ENCODE measurements at places on chromosomes 16 and 17.
A peak's percentile ranks its signal among the peaks of the same experiment; 100 is the strongest.

- no peak for DNase-seq
Observed at GRCh38 chr17:3641717-3642486, 5.3 kb downstream of the CTNS start.

DNA sequence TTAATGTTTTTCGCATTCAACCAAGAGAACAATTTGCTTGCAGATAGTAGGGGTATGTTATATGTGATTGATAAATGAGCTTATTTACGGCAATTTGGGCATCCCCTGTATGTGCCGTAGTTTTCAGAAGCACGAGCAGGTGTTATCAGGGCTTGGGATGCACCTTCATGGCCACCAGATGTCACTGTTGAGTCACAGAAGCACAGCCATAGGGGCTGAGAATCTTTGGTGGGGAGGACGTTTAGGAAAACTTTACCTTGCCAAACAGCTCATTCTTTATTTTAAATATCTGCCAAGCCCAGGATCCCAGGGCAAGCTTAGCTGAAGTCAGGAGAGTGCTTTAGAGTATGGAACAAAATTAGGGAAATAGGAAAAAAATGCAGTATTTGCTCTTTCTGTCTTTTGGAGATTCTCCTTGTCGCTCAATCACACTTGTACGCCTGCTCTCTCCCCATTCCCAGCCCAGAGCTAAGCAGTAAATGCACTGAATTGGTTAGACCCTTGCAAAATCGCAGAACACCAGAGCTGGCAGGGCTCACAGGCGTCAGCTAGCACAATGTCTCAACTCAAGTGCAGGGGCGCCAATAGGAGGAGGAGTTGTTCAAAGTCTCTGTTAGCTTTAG lies 93.6 kb upstream of the MPHOSPH6 start:
- DNase-seq = peak; percentile 52

- DNase-seq = no peak
Observed at GRCh38 chr16:73572135-73572828, 524.4 kb upstream of the ZFHX3 start.

DNA sequence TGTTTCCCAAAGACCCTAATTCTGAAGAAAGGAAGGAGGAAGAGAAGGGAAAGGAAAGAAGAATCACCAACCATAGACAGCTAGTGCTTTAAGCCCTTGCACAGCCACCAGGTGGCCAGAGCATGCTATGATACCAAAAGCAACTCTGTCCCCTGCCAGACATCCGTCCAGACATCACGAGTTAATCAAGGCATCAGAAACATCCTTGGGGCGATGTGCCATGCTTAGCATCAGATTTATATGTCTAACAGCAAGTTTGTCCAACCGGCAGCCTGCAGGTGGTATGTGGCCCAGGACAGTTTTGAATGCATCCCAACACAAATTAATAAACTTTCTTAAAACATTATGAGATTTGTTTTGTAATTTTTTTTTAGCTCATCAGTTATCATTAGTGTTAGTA lies 2.9 kb upstream of the CRYBA1 start:
- no peak for DNase-seq

- no peak for DNase-seq
Observed at GRCh38 chr16:12612598-12613101, 191.0 kb downstream of the CPPED1 start.

DNA sequence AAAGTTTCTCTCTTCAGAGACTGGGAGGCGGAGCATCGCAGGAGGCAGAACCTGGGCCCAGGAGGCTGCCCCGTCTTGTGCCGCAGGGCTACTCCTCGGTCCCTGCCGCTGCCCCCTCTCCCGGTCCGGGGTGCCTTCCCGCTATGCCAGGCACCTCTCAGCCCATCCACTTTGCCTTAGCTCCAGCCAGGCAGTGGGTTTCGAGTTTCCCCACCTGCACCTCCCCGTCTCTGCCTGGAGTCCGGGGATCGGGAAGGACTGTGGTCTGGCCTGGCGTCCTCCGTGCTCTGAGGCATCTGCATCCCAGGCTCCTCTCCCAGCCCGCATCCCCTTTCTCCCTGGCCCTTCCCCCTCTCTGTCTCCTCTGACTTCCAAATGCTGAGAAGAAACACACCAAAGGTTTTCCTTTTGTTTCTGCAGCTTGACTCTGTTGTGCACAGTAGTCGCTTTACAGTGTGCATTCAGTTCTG lies 26.8 kb upstream of the PIK3R6 start:
- no peak for DNase-seq

- no peak for DNase-seq
Observed at GRCh38 chr17:82900741-82901140, 60.9 kb upstream of the ZNF750 start.

DNA sequence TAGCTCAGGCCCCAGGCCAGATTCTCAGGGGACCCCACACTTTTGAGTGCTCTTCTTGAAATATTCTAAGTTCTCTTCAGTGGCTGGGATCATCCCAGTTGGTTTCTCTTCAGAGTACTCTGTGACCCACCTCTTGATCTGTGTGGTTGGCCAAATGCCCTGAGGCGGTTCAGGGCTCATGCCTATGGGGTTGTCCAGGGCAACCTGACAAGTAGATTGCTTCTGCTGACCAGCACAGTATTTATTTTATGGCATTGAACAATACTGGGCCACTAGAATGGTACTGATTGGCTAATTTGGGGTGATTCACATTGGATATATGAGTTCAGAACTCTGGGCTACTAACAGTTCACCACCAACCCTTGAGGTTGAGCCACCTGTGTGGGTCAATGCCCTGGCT lies 7.4 kb upstream of the GOSR2 start:
- no peak for DNase-seq

DNA sequence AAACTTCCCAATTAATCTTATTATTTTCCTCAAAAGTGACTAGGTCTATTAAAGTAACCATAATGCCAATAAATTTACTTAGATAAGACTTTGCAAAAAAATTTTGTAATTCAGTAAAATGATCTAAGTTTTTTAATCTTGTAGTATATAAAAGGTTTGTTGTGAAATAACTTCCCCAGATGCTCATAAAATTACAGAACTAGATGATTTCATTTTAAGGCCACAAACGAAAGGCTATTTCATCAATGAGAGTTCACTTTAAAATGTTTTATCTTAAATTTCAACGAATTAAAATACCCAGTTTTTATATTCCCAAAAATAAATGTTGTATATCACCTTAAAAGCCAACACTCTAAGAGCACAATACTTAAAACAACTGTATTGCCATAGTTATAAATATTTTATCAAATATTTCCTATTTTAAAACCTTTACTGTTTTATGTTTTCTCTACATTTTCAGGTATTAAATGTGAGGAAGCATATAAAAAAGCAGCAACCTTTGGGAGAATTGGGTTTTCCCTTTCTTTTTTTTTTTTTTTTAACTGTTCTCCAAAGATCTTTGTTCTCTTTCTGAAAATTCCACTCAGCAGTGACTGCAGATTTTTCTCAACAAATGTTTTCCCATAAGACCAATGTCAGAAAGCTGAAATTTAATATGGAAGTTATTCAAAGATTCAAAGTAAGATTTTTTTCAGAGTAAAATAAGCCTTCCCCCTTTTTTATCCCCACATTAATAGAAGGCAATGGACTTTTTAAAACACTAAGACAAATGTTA lies 169.9 kb downstream of the CYB561 start:
- DNase-seq = no peak

DNA sequence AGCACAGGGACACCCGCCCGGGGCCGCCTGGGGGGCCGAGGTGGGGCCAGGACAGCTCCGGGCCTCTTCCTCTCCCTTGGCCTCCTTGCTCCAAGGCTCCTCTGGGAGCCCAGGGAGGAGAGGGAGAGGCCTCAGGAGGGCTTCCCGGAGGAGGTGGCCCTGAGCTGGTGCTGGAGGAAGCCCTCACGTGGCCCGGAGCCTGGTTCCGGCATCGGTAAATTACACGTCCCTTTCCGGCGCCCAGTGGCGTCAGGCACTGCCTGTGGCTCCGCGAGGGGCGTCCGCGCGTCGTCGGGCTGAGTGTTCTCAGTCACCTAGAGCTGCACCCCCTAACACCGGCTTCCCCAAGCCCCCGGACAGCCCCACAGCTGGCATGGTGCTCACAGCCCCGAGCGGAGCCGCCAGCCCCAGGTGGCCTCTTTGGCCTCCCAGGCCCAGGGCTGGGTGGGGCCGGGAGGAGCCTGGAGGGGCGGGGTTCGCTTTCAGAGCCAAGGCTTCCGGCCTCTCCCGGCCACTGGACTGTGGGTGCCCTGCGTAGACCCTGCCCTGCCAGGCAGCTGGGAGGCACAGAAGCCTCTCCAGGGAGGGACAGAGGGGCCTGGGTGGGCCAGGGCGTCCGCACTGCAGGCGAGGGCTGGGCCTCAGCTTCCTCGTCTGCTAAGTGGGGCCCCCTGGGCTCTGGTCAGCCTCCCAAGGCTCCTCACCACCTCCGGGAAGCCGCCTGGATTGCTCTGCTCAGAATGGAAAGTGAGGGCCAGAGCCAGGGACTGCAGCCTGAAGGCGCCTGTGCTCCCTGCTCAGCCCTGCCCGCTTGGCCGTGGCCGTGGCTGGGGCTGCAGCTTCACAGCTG lies 27.9 kb upstream of the SSTR5 start:
- no peak for DNase-seq

GRCh38 chr17:29787995-29788394 lies 142.0 kb downstream of the SSH2 start:
- no peak for DNase-seq

GRCh38 chr16:56898847-56899246 lies 33.1 kb upstream of the HERPUD1 start:
- no peak for DNase-seq

GRCh38 chr17:78992542-78993212 lies 13.0 kb upstream of the LGALS3BP start:
- DNase-seq = no peak

DNA sequence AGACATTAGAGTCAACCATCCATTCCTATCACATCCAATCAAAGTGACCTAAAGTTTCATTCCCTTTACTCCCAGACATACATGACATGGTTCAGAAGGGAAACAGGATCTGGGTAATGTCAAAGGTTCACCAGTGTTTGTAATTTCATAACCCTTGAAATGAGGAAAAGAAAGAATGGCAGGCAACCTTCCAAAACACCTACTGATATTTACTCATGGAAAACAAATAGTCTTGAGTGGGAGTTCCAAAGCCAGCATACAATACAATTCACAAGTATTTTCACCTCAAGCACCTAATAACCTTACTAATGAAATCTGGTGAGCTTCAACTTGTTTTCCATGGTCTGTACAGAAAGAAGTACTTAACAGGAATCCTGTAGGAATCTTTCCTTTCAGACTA lies 72.5 kb upstream of the AXIN2 start:
- no peak for DNase-seq

DNA sequence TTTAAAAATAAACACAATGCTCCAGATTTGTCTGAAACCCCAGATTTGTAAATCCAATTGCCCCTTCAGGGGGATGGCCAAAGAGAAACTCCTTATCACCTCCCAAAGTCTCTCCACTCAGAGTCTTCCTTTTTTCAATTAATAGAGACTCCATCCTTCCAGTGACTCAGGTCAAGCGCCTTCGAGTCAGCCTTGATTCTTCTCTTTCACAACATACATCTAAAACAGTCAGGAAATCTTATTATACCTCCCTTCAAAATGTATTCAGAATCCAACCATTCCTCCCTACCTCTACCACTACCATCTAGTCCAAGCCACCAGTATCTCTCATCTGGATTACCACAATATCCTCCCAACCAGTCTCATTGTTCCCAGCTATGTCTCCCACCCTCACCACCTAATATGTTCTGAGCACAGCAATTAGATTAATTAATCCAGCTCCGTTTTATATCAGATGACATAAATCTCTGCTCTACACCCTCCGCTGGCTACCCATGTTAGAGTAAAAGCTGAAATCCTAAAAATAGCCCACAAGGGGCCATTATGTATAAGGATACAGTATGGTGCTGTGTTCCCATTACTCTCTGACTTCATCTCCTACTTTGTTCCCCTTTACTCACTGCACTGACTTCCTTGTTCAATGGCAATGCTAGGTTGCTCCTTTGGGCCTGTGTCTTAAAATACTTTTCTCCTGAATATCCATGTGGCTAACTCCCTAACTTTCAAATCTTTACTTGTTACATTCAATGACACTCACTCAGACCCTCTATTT lies 11.8 kb downstream of the SIAH1 start:
- no peak for DNase-seq

DNA sequence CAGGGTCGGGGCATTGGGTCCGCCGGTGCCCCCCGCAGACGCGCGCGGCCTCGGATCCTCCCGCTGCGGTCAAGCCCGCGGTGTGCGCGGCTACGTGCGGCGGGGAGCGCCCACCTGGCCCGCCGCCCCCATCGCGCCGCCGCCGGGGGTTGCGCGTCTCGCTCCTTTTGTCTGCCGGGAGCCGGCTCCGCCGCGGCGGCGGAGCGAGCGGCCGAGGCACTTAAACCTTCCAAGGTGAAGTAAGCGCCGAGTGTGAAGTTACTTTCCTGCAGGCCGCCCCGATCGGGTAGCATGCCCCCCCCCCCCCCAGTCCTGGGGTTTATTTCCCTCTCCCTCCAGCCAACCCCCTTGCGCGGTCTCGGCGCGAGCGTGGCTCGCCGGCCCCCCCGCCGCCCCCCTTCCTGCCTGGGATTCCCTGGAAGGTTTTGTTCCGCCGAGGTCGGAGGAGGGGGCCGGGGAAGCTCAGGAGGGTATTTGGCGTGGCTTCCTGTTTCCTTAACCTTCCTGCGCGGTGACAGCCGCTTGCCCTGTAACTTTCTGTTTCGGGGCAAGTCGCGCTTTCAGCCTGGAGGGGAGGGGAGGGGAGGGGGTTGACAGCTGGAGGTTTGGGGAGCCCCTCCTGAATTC lies 56.6 kb upstream of the GSE1 start:
- DNase-seq = peak; percentile 41

DNA sequence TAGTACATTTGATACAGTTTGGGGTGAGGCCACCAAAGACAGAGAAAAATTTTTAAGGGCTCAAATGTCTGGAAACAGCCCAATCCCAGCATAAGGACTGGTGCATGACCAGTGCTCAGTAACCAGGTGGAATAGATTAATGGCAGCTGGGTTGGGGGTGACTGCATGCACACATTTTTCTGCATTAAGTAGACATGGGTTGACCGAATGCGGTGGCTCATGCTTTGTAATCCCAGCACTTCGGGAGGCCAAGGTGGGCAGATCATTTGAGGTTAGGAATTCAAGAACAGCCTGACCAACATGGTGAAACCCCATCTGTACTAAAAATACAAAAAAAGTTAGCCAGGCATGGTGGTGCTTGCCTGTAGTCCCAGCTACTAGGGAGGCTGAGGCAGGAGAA lies 121.1 kb upstream of the HSBP1 start:
- DNase-seq = no peak

DNA sequence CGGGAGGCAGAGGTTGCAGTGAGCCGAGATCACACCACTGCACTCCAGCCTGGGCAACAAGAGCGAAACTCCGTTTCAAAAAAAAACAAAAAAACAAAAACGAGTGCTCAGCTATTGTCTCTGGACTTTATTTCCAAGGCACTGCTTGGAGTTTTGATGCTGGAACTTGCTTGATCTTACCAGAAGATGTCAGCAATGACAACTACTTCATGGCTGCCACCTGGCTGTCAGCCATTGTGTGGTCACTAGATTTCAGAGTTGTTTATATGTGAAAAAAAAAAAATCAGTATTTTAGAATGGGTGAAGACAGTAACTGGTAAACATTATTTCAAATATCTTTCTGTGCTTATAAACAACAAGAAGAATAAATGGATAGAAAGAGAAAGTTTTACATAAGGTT lies 26.3 kb upstream of the OR4D1 start:
- DNase-seq = no peak

GRCh38 chr17:18921485-18921884 lies 30.5 kb upstream of the SLC5A10 start:
- no peak for DNase-seq
